ENCODE measurements at places on chromosomes 11 and 22.
A peak's percentile ranks its signal among the peaks of the same experiment; 100 is the strongest.

GRCh38 chr11:91296629-91297028 is 928.0 kb upstream of the FAT3 start:
- no peak for DNase-seq

DNA sequence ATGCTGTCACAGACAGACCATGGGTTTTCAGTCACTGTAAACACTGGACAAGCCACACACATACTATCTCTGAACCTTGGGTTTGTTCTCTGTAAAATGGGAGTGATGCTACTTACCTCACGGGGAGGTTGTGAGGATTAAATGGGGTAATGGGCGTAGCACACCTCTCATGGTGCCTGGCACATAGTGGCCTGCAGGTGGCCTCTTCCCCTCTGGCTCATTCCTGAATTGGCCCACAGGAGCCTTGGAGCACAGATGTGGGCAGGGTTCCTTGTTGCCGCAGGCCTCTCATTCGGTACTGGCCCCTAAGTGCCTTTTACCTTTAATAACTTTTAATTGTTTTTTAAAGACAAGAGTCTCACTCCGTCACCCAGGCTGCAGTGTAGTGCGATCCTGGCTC is 11.7 kb downstream of the MICAL2 start:
- DNase-seq: no peak

DNA sequence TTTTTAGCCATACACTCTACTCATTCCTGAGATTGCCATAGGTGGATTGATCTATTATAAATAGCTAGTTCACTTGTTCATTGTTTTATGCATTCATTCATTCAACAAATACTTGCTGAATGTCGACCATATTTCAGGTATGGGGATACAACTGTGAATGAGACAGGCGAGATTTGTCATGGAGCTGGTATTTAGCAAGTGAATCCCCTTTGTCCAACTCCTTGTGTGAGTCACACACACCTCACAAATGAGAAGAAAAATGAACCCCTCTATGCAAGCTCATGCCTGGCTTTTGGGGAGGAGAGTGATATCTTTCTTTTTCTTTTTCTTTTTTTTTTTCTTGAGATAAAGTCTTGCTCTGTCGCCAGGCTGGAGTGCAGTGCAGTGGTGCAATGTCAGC is 1.8 kb upstream of the AMPD3 start:
- DNase-seq: no peak

DNA sequence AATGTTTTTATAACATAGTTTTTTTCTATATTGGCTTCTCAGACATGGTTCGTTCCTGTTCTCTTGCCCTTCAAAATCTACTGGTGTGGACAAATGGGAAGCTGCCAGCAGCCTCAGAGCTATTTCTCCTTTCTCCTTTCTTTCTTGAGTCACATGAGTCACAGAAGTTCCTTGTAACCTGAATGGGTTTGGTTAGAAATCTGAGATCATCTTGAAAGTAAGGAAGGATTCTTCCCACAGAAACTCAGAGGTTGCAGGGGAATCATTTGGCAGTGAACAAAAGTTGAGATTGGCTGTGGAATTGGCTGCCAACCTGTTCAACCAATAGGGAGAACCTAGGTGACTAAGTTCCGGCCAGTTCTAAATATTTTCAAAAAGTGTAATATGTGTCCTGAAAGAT is 12.5 kb downstream of the PLET1 start:
- DNase-seq: no peak

DNA sequence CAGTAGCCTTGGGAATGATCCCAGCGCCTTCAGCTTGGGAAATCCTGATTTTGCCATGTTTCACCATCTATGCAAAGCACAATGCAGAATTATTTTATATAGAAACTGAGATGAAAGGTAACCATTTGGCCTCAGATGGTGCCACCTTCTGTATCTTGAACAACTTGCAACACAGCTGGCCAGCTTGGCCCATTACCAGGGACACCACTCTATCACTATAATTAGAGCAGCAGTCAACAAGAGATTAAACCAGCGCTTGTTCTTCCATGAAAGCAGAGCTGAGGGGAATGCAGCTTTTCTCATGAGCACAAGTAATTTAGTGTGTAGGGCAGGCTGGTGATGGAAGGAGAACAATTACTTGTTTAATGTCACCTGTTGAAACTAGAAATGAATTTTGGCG is 6.7 kb upstream of the ZDHHC13 start:
- no peak for DNase-seq

DNA sequence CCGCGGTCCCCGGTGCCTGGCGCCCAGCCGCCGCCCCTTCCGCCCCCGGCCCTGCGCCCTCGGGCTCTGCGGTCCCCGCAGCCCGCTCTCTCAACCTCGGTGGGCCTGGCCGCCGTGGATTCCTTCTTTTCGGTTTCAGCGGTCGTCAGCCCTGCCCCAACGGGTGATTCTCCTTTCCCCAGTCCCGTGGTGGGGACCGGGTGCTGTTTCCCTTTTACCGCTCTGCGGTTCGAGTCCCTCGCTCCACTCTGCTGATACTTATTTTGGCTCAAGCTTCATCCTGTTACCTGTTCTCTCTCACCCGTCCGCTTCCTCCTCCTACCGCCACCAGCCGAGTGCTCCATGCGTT is 494 bp downstream of the ZDHHC5 start:
- DNase-seq: no peak

GRCh38 chr11:106172386-106172991 is 95.0 kb downstream of the AASDHPPT start:
- DNase-seq: no peak

DNA sequence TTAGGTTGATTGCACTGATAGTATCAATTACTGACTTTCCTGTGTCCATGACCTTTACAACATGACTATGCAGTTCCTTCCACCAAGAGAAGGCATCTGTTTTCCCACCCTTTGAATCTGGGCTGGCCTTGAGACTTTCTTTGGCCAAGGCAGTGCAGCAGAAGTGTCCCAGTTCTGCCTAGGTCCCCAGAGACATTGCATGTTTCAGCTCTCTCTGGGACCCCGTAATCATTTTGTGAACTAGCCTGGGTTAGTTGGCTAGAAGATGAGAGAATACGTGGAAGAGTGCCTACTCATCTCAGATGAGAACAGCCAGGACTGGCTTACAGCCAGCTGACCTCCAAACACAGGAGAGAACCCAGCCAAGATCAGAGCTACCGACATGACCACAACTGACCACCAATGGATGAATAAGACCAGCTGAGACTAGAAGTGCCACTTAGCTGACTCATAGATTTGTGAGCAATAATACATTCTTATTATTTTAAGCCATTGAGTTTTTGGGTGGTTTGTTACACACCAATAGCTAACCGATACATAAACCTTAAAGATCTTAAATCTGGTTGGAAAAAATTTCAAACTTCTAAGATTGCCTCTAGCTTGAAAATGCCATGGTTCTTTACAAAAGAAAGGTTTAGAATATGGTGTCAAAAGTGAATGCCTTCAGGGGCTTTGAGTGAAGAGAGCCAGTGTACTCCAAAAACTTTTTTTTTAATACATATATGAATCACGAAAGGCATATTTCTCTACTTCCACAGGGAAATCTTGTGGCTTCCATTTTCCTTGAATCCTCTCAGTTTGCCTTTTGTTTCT is 145.2 kb downstream of the FBXO7 start:
- DNase-seq: no peak

GRCh38 chr22:38136607-38137006 is 26.1 kb upstream of the BAIAP2L2 start:
- no peak for DNase-seq

DNA sequence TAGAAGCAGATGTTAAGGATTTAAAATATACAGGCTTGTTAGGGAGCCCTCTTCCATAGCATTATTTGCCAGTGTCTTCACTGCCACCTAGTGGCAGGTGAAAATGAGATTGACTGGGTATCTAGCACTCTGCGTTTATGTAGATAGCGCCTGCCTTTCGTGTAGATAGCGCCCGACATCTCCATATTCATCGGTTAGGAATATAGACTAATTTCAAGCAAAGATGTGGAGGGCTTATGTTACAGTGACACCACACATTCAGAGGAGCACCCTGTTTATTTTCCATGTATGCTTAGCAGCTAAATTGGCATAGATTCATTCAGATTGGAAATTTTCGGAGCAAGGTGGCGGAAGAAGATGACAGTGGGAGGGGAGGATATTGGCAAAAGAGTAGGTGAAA is 72.0 kb downstream of the SLC5A12 start:
- peak; percentile 43 for DNase-seq

DNA sequence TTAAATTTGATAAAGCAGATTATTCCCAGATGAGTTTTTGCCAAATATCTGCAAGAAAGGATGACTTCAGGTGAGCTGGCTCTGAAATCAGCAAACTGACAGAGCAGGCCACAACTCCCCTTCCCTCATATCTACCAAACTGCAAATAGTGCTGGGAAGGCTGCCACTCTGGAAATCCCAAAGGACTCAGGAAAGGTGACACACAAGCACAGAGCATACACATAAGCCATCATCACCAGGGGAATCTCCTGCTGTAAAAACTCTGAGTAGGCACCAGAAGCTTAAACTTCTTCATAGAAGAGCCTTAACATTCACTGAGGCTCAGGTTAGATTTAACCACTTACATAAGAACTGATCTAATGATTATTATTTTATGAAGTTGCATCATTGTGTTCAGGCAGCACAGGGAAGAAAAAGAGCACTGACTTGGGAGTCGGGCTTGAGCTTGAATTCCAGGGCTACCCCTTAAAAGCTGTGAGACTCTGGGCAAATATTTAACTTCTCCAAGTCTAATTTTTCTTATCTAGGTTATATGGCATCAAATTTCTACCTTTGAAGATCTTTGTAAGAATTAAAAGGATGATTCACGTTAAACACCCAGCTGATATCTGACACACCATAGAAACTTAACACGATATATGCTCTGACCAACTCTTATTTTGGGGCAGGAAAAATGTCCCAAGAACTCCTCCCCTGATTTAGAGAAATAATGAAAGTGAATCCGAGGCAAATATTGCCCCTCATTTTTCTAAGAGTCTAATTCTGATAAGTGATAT is 15.0 kb downstream of the SYTL2 start:
- DNase-seq: no peak

GRCh38 chr11:36376009-36376887 is 80.2 kb downstream of the PRR5L start:
- DNase-seq: no peak

- DNase-seq: no peak
Observed at GRCh38 chr22:31662668-31663037, 638 bp upstream of the PISD start.

GRCh38 chr11:105858841-105859240 is 163.2 kb downstream of the MSANTD4 start:
- no peak for DNase-seq

DNA sequence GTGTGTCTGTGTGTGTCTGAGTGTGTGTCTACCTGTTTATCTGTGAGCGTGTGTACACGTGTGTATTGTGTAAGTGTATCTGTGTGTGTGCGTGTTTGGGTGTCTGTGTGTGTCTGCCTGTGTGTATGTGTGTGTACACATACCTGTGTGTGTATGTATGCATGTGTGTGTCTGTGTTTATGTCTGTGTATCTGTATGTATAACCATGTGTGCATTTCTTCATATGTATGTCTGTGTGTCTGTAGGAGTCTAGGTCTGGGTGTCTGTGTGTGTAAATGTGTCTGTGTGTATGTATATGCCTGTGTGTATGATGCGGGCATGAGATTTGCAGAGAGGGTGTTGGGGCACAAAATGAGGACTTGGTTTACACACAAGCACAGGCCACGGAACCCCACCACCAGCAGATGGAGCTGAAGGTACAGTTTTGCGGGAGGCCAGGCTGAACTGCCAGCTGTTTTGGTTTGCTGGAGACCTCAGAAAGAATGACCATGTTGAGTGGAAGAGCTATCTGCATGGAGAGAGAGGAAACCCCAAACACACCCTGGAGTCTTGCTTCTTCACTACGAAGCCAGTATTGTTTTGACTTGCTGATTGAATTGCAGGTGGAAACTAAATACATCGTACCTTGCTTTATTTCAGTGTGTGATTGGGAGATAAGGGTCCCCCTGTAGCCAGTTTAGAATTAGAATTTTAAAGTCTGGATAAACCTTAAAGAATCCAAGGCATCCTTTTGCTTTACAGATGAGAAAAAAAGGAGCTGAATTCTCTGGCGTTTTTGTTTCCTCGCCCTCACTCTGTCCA is 497.2 kb downstream of the NTM start:
- peak; percentile 25 for DNase-seq

GRCh38 chr11:61359516-61359915 is 2.2 kb downstream of the CYB561A3 start:
- DNase-seq: no peak

GRCh38 chr22:47381240-47381639 is 618.8 kb downstream of the TBC1D22A start:
- DNase-seq: no peak

- DNase-seq: no peak
Observed at GRCh38 chr11:11446967-11447366, 93.9 kb upstream of the CSNK2A3 start.

GRCh38 chr11:74018331-74019005 is 9.6 kb upstream of the UCP3 start:
- DNase-seq: no peak

GRCh38 chr22:33573479-33573878 is 346.8 kb downstream of the LARGE1 start:
- no peak for DNase-seq

DNA sequence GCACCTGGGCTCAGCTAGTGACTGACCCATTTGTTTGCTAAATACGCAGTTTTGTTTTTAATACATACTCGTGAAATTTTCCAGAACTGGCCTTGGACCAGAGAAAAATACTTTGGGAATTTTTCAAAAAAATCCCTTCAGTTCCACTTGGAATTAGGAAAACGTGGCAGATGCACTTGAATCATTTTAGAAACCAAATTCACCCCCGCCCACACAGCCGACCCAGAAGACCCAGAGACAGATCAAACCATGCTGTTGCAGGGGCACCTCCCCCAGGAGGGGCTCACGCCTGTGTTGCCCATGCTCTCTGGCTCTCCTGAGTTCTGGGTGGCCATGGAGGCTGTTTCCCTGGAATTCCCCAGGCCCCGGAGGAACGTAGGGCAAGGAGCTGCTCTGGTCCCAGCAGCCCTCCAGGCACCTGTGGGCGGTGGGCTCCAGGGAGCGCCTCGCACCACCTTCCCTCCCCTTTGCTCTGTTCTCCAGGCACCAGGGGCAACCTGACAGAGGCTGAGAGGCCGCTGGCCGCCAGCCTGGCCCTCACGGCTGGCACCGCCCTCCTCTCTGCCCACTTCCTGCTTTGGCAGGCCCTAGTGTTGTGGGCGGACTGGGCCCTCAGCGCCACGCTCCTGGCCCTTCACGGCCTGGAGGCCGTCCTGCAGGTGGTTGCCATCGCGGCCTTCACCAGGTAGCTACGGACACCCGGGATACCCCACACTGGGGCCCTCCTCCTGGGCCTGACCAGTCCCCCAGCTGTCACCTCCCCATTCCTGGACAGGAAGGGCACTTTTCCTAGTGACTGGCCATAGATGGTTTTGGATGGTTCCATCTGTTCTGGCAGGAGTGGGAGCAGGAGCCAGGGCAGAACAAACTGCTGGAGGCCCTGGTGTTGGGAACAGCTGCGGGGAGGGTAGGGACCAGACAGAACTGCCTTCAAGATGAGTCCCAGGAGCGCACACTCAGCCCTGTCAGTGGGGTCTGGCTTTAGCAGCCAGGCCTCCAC is 3.3 kb upstream of the EPS8L2 start:
- no peak for DNase-seq

GRCh38 chr22:19022755-19023154 is 86.7 kb upstream of the PRODH start:
- DNase-seq: no peak
